Left lung (tissue), 14 donors: ENCODE measurements at places on chromosomes 6 and 20. TPM values are rescaled to one million over a fixed set of nuclear protein-coding genes. Genes with fewer than 3 reads are reported as not detected.

DNA sequence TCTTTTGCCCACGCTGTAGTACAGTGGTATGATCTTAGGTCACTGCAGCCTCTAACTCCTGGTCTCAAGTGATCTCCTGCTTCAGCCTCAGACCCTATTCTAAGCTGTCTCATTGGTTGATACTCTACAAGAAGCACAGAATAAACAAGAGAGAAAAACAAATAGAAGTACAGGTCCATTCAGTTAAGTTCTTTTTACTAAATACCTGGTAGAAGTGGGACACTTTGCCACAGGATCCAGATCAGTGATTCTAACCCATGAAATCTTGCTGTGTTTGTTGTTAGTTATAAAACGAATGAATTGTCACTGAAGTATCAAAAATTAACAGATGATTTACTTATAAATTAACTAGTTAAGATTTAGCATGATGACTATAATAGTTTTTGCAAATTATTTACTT is 76.7 kb downstream of the SCAND1 start:
- H3K27ac ChIP-seq = no peak overlapping the region
- no peaks in the 10 kb centered on the region for H3K4me1 ChIP-seq
- H3K27me3 ChIP-seq = no peaks in the 10 kb centered on the region
- DNase-seq = no peak
- peaks cover 18% of the 10 kb centered on the region for H3K36me3 ChIP-seq

DNA sequence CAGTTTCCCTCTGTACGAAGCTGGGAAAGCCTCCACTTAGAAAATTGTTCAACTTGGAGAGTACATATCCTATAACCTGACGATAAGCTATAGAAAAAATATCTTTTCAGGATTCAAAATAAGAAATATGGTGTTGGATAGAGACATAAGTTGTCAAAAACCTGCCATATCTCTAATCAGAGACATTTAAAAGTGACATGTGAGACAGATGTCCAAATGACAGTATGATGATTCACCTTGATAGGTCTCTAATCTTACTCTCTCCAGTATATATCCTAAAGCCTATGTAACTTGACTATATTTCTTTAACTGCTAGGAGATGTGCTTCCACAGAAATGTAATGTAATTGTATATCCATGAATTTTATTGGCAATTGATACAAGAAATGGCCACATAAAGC is 932.4 kb upstream of the MAN1A1 start:
- no peak for DNase-seq
- H3K36me3 ChIP-seq = no peaks in the 10 kb centered on the region
- H3K27ac ChIP-seq = no peak overlapping the region

DNA sequence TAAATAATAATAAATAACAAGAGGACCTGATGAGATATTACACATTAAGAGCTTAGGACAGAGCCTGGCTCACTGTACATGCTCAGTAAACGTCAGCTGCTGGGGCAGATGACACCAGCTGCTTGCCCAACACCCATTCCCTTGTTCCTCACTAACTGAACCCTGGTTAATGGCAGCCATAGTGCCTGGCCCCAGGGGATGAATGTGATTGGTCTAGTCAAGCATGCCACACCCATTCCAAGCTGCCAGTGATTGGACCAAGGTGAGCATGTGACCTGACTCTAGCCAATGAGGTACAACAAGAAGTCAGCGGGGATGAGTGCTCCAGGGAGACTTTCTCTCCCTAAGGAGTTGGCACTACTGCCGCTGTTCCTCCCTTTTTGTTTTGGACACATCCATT is 85.1 kb upstream of the PTPN1 start:
- H3K4me3 ChIP-seq = no peak overlapping the region
- no peaks in the 10 kb centered on the region for H3K36me3 ChIP-seq
- H3K4me1 ChIP-seq = peaks cover 12% of the 10 kb centered on the region

The LST1 gene
- polyA plus RNA-seq = 6.4 TPM

The RGS17 gene
- polyA plus RNA-seq = 2.7 TPM

DNA sequence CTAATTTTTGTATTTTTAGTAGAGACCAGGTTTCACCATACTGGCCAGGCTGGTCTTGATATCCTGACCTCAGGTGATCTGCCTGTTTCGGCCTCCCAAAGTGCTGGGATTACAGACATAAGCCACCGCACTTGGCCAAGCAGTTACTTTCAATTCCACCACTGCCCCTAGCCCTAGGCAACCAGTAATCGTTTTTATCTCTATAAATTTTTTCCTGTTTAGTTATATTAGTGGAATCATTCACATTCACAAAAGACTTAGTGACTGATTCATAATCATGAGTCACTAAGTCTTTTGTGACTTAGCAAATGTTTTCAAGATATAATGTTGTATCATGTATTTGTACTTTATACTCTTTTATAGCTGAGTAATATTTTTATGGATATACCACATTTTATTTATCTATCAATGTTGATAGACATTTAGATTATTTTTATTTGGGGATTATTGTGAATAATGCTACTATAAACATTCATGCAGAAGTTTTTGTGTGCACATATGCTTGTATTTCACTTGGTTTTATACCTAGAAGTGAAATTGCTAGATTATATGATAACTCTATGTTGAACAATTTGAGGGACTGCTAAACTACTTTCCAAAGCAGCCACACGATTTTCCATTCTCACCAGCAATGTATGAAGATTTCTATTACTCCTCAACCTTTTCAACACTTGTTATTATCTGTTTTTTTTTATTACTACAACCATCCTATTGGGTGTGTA is 421.4 kb upstream of the ID4 start:
- no peak for DNase-seq
- H3K36me3 ChIP-seq = no peaks in the 10 kb centered on the region
- H3K27ac ChIP-seq = no peak overlapping the region
- no peaks in the 10 kb centered on the region for H3K4me1 ChIP-seq

DNA sequence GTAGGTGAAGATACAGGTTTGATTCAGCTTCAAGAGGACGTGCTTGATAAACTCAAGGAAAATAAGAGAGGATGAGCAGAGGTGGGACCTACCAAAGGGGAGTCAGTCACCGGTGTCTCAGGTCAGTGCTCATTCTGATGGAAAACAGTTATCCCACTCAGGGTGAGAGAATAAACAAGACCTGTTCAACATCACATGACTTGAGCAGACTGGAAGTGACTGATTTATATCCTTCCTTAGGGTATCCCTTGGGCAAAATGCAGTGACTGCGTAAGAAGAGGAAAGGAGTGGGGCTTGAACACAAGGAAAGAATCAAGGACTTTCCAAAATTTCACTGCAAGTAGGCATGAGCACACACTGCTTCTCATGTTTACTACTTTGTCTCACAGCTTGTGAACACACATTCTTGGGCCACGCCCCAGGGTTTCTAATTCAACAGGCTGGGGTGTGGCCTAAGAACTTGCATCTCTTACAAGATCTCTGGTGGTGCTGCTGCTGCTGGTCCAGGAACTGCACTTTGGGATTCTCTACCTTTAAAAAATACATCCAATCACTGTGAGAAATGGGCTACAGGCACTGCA is 11.6 kb downstream of the CST3 start:
- H3K4me3 ChIP-seq = no peak overlapping the region
- H3K4me1 ChIP-seq = peaks cover 18% of the 10 kb centered on the region
- no peaks in the 10 kb centered on the region for H3K27me3 ChIP-seq

- no peaks in the 10 kb centered on the region for H3K4me1 ChIP-seq
- no peak for DNase-seq
- H3K27me3 ChIP-seq = no peaks in the 10 kb centered on the region
- no peak overlapping the region for H3K4me3 ChIP-seq
- no peak overlapping the region for H3K27ac ChIP-seq
Measured at GRCh38 chr20:63750807-63751470, 11.4 kb downstream of the SLC2A4RG start.

DNA sequence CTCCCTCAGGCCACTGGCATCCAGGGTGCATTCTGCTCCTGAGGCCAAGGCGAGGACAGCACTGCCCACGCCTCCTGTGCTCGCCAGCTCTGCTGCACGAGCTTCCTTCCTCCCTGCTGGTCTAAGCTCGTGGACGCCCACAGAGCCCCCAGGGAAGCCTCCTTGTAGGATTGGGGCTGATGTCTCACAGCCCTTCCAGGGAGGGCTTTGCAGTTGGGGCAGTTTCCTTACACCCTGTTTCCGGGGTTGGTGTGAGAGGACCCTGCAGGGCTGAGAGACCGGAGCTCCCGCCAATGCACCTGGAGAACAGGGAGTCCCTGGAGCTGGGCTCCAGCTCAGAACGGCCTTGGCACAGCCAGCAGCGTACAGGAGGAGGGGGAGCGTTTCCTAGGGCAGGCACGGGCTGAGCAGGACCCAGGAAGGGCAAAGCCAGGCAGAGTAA is 172.4 kb upstream of the PDE10A start:
- no peak overlapping the region for H3K27ac ChIP-seq
- H3K4me1 ChIP-seq = peaks cover 10% of the 10 kb centered on the region

DNA sequence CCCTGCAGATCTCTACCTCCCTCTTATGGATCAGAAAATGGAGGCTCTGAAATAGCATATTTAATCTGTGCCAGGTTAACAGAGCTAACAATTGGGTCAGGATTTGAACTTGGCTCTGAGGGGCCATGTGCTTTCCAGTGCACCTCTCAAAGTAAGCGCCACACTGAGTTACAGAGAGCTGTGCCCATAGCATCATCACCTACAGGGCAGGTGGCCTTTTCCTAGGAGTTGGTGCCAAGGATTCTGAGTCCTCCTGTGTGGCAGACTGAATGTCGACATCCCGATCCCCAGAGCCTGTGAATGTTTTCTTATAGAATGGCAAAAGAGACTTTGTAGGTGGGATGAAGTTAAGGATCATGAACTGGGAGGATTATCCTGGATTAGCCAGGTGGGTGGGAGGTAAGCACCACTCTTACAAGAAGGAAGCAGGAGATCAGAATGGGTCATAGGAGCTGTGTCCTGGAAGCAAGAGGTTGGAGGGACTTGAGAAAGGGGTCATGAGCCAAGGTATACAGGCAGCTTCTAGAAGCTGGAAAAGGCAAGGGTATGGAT is 68.0 kb upstream of the TBC1D7 start:
- no peak for DNase-seq
- H3K4me1 ChIP-seq = peaks cover 40% of the 10 kb centered on the region
- no peak overlapping the region for H3K27ac ChIP-seq
- H3K27me3 ChIP-seq = no peaks in the 10 kb centered on the region
- H3K4me3 ChIP-seq = no peak overlapping the region

The DEFB115 gene
- not detected for polyA plus RNA-seq

The TGM3 gene
- 0.34 TPM for polyA plus RNA-seq

The JAG1 gene
- 52.7 TPM for polyA plus RNA-seq

DNA sequence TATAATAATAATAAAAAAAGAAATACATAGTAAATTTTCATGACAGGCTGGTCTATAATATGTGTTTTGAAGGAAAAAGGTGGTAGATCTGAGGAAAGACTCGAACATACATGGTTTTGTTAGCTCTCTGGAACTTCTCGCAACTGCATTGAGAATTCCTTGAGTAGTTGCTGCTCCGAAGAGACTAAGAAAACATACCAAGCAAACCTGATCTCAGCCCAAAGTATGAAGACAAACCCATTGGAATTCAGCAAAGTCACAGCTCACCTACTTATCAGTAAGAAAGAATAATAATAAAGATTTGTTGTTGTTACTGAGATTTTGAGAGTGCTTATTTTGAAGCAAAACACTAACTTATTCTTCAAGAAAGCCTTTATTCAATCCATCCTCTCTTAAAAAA is 1107.1 kb upstream of the EYS start:
- H3K4me1 ChIP-seq = no peaks in the 10 kb centered on the region
- no peak overlapping the region for H3K4me3 ChIP-seq
- H3K27ac ChIP-seq = no peak overlapping the region
- no peak for DNase-seq

The CFAP206 gene
- 4.3 TPM for polyA plus RNA-seq

The PRL gene
- polyA plus RNA-seq = not detected

DNA sequence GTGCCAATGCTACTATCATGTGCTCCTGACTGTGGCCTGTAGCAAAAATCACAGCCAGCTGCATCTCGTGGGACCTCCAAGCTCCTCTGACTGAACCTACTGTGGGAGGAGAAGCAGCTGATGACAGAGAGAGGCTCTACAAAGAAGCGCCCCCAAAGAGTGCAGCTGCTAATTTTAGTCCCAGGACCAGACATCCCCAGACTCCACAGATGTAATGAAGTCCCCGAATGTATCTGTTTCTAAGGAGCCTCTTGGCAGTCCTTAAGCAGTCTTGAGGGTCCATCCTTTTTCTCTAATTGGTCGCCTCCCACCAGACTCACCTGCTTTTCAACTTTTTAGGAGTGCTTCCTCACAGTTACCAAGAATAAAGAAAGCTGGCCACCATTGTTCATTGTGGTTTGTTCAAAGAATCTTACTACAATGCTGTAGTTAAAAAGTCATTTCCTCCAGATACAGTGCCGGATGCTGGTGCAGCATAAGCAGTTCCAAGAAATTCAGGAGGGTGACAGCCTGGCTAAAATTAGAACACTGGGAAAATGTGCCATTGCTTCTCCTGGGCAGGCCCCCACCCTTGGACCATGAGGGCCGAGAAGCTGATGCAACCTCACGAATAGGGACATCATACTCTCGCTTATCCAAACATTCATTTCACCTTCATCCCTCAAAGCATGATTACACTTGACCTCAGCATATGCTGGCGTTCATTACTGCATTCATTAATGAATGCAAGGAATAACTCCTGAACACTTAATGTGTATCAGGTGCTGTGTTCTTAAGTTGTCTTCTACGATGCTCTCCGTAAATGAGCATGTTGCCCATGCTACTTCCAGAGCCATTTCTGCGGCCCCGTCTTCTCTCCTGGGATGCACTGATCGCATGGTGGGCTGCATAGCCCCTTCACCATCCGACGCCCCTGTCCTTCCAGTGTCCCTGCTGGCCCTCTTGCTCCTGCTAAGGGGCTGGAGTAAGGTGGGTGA is 66.4 kb downstream of the LY86 start:
- H3K4me1 ChIP-seq = no peaks in the 10 kb centered on the region
- H3K4me3 ChIP-seq = no peak overlapping the region
- H3K36me3 ChIP-seq = no peaks in the 10 kb centered on the region
- DNase-seq = peak; percentile 58

The MLN gene
- polyA plus RNA-seq = not detected

The DEFB124 gene
- polyA plus RNA-seq = 0.45 TPM

DNA sequence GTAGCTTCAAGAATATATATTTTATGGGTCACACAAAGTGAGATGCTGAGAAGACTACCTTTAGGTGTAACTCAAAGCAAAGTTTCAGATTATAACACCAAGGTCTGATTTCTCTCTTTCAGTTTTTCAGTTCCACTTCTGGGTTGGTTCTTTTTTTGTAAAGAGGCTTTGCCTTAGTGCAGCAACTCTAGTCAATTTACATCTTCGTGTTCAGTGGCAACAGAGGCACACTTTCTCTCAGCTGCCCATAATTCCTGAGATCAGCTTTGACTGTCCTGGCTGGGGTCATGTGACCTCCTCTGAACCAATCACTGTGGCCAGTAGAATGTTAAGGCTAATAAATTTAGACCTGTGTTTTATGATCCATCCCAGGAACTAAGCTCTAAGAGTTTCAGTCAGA is 120.2 kb downstream of the TINAG start:
- H3K4me1 ChIP-seq = no peaks in the 10 kb centered on the region
- DNase-seq = no peak
- no peak overlapping the region for H3K4me3 ChIP-seq
- H3K27me3 ChIP-seq = no peaks in the 10 kb centered on the region
- H3K36me3 ChIP-seq = no peaks in the 10 kb centered on the region

- no peak overlapping the region for H3K4me3 ChIP-seq
- no peaks in the 10 kb centered on the region for H3K4me1 ChIP-seq
- H3K36me3 ChIP-seq = no peaks in the 10 kb centered on the region
- H3K27me3 ChIP-seq = no peaks in the 10 kb centered on the region
Measured at GRCh38 chr20:25453035-25453810, 45.8 kb downstream of the GINS1 start.

- H3K4me1 ChIP-seq = no peaks in the 10 kb centered on the region
- no peak overlapping the region for H3K4me3 ChIP-seq
- no peaks in the 10 kb centered on the region for H3K27me3 ChIP-seq
- DNase-seq = no peak
- H3K36me3 ChIP-seq = no peaks in the 10 kb centered on the region
- no peak overlapping the region for H3K27ac ChIP-seq
Measured at GRCh38 chr20:17108896-17109295, 117.9 kb upstream of the PCSK2 start.
